GM23338 (cell line): ENCODE measurements at places on chromosomes 12 and 14. TPM values are rescaled to one million over a fixed set of nuclear protein-coding genes. Genes with fewer than 3 reads are reported as not detected.
A peak's percentile ranks its signal among the peaks of the same experiment; 100 is the strongest.

DNA sequence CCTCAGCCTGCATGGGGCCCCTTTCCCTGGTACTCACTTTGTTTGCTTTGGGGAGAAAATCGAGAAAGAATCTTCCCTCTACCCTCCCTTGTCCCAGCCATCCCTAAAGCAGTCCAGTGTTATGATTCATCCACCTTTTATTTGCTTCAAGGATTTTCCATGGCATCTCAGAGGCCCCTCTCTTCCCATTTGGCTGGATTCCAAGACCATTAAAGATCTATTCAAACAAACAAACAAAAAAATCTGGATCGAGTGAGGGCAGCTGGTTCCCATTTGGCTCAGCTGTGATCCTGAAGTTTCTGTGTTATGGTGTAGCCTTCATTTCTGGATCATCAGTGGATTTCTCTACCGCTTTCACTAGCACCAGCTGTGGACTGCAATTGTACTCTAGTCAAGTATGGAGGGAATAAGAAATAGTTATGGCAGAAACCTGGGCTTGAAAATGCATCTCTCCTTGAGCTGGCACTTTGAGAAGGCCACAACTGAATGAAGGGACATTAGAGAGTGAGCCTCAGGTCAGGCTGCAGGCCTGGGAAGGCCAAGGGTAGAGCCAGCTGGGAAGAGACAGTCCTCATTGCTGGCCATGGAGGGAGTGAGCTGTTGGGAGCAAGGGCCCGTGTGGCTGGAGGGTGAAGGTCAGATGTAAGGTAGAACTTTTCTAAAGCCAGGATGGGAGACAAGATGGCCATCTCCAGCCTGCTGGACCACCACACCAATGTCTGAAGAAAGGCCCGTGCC is 13.7 kb downstream of the KRT71 start:
- no peak for DNase-seq

DNA sequence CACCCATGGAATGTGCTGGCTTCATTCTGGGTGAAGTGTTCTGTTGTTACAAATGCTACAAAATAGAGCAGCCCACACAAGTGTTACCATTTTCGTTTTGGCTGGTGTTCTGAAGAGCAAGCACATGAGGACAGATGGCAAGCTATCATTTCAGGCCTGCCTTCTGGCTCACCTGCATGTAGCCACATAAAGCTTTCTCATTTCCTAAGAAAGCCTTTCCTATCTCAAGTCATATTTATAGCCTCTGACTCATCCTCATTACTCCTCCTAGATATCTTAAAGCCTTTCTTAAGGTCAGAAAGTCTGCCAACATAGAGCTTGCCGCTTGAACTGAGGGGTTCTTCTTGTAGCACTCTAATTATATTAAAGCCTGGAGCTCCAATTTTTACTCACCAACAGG is 89.0 kb downstream of the PTPRR start:
- no peak for DNase-seq

DNA sequence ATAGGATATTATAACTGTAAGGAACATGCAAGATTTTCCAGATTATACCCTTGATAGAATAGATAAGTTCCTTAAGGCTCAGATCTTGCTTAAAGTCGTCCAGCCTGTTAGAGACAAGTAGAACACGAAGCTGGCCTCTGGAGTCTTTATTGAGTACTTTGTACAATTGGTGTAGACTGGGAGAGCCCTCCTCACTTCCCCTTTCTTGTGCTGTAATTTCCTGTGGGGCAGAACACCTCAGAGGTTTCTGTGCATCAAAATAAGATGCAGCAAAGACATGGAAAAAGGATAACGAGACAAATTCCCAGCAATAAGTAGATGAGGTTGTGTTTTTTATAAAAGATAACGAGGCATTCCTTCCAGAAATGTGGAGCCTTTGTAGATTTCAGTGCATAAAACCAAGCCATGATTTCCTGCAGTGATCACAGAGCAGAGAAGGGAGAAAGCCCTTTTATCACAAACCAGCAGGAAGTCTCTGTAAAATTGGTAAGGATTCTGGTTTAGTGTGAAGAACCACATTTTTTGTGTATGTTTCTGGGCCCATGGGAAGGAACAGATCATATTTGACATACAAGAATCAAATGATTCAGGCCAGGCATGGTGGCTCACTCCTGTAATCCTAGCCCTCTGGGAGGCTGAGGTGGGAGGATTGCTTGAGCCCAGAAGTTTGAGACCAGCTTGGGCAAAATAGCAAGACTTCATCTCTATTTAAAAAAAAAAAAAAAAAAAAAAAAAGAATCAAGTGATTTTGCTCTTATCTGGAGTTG is 18.0 kb downstream of the GPRC5A start:
- DNase-seq, result no peak

GRCh38 chr14:70289138-70289537 is 70.3 kb downstream of the COX16 start:
- no peak for DNase-seq

- no peak for DNase-seq
Measured at GRCh38 chr14:94383777-94384176, 4.6 kb downstream of the SERPINA1 start.

DNA sequence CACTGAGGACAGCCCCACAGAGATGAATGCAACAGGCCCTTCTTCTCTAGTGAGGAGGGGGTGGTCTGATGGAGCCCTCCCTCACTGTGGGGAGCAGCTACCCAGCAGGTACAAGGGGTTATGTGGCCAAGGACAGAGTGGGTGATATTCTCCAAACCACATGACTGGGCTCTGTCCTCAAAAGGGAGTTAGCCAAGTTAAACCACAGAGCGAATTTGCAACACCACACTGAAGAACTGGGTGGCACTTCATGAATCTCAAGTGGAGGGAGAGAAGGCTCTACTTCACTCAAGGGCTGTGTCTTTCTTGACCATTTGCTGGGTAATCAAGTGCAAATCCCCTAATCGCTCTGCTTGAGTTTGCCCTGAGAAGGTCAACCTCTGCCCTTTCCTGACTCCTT is 12.5 kb downstream of the GPR68 start:
- DNase-seq, result no peak

- peak; percentile 46 for DNase-seq
Measured at GRCh38 chr12:132619386-132620112, 973 bp downstream of the P2RX2 start.

The PTPRO gene
- 1.5 and 5.4 TPM in 2 replicates for total RNA-seq

The KRT74 gene
- not detected in 2 replicates for total RNA-seq

The OAS2 gene
- not detected in 2 replicates for total RNA-seq

The CCDC88C gene
- total RNA-seq, result 42.1 and 60.7 TPM in 2 replicates

The CHGA gene
- total RNA-seq, result 13.9 and 20.9 TPM in 2 replicates

The RPL10L gene
- total RNA-seq, result not detected in 2 replicates

The SLC24A4 gene
- 0.38 and 0.39 TPM in 2 replicates for total RNA-seq

The PDZRN4 gene
- total RNA-seq, result 0.90 TPM in 1 of 2 replicates, not detected in the other
